ENCODE measurements at places on chromosomes 13 and 19.

DNA sequence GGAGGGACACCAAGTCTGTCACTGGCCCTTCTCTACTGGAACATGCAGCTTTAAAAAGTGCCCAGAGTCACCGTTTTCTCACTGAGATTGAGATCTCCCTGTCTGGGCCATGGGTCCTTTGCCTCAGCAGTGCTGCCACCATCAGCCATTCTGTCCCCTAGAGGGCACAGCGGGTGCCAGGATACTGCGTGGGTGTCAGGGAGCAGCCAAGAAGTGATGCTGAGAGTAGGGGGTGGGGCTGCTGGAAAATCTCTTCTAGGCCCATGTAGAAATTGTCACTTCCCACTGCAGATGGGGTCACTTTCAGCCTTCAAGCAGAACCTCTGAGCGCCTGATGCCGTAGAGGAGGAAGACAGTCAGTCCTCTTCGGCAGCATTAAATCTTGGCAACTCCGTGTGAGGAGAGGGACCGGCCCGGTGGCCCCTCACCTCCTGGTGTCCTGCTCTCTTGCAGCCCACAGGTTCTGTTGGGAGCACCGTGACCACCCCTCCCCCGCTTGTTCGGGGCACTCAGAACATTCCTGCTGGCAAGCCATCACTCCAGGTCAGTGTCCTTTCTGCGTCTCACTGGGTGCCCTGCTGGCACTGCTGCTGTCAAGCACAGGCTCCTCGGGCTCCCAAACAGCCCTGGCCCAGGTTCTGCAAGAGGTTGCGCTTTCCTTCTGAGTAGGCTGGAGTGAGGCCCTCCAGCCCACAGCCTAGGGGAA lies 21.4 kb downstream of the TSSK6 start:
- DNase-seq: no peak

- no peak for DNase-seq
Measured at GRCh38 chr13:47794963-47795362, 206.1 kb downstream of the SUCLA2 start.

- DNase-seq: no peak
Measured at GRCh38 chr13:40605573-40605972, 60.9 kb downstream of the FOXO1 start.

- no peak for DNase-seq
Measured at GRCh38 chr19:5594521-5594950, 26.8 kb upstream of the TINCR start.

DNA sequence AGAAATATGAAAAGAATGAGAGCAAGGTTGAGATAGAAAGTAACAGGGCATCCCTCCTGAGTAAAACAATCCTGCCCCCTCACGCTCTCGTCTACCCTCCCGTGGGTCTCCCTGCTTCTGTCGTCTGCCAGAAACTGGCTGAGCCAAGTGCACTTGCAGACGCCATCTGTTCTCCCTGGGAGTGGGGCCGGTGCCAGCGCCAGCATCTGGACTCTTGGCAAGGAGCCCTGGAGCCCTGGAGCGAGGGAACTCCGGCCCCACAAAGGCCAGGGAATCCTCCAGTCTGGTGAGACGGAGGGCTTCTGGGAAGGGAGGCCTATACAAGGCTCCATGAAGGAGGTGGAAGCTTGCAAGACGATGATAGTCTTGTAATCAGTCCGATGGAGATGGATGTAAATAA lies 2.3 kb upstream of the TMEM91 start:
- peak; percentile 82 for DNase-seq
